Fibroblast of upper back skin (primary cell): ENCODE measurements at places on chromosomes 12 and 14.

DNA sequence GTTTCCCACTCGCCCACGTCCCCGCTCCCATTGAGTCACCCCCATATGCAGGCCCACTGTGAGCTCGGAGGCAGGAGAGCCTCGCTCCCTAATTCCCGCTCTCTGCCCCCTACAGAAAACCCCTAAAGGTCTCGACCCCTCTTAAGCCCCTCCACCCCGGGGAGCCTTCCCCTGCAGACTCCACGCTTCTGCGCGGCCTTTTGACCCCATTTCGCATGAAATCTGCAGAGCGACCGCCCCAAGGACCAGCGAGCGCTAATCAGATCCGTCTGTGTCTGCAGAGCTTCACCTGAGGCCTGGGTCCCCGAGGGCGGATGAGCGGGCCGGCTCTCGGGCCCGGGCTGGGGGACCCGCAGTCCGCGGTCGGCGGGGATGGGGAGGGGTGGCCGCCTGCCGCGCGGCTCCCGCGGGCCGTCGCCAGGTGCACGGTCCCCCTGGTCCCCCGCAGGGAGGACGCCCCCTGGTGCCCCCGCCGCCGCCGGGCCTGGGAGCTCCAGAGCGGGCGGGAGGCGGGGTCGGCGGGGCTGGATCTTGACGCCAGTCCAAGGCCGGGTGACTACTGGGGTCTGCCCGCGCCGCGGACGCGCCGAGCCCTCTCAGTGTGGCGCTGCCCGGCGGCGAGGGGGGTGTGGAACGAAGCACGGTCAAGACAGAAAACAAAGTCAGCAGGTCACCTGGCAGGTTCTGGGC is 10.1 kb downstream of the BMP4 start:
- DNase-seq: no peak

- no peak for DNase-seq
Measured at GRCh38 chr12:117561990-117562389, 200.6 kb upstream of the NOS1 start.

DNA sequence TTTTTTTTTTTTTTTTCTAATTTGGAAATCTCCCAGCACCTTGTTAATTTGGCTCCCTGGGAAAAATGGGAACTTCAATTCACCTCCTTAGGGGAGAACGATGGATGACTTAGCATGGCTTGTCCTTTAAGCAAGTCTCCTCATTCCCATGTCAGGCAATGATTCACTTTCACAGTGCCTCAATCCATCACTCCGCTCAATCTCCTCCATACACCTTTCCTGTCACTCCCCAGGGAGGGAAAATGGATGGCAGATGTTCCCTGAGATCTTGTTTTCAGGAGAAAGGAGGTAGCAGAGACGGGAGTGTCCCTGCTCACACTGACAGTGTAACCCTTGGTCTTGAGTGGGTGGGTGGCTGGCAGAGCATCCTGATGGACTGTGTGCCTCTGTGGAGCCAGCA is 51.0 kb downstream of the SLC8A3 start:
- no peak for DNase-seq

DNA sequence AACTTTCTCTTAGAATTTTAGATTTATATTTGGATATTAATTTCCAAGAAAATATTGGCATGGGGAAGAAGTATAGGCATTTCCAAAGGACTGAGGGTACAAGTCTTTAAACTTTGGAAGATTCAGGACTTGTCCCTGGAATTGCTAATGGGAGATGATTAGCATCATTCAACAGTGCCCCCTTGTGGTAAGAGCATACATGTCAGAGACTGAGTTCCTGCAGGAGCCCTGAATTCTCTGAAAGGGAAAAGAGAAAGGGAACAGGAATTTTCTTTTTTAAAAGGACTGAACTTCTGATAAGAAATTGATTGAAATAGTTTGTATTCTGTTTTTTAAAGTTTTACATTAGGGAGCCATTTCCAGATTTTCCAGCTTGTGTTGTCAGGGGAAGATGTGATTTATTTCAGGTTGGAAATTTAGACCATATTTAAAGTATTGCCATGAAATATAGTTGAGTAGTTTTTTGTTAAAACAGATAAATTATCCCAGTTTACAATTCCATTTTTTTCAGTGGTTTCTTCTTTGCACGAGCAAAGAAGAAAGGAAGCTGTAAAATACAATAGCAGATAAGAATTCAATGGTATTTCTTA is 44.0 kb upstream of the REP15 start:
- DNase-seq: peak; percentile 81

GRCh38 chr14:99529899-99530298 is 48.7 kb downstream of the CCNK start:
- no peak for DNase-seq

DNA sequence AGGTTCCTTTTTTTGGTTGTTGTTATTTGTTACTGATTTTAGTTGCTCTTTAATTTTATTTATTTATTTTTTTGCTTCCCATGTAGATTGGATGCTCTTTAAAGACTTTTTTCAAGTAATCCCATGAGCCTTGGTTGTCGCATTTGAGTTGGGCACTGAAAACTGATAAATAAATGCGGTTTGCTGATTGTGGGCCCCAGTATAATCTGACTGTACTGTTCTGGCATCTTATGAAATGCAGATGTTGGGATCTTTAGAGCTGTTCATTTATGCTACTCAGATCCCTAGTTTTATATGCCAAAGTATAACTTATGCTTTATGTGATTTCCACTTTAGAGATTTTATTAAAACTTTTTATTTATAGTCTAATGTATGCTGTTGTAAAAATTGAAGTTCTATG is 33.3 kb downstream of the WNK1 start:
- no peak for DNase-seq

DNA sequence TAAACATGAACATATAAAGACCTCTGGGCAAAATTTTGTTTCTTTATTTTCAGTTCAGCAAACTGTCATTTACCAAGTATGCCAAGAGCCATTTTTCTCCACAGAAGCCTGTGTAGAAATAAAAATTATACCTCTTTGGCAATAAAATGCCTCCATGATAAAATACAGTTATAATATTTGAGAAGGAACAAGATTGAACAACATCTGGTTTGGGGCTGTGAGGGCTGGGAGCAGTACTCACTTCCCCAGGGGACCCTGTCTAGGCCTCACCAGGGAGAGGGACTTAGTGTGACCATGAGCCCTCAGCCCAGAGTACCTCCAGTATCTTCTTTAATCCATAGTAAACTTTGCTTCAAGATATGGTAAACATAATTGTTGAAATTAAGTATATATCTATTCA is 65.1 kb downstream of the DAAM1 start:
- no peak for DNase-seq

DNA sequence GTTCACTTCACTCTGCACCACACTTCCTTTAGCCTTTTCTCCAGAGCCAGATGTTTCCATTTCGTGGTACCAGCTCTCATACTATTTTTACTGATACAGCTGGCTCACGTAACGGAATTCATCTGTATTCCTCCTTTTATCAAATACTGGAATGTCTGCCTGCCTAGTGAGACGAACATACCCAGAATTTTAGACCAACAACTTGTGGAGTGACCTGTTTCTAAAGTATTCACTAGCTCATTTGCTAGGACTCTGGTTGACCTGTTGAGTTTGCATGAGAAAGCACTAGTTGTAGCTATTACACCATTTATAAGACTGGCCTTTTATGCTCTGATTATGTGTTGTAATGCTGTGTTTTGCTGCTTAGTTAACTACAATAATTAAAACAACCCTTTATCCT is 22.6 kb downstream of the KCNA5 start:
- peak; percentile 31 for DNase-seq

DNA sequence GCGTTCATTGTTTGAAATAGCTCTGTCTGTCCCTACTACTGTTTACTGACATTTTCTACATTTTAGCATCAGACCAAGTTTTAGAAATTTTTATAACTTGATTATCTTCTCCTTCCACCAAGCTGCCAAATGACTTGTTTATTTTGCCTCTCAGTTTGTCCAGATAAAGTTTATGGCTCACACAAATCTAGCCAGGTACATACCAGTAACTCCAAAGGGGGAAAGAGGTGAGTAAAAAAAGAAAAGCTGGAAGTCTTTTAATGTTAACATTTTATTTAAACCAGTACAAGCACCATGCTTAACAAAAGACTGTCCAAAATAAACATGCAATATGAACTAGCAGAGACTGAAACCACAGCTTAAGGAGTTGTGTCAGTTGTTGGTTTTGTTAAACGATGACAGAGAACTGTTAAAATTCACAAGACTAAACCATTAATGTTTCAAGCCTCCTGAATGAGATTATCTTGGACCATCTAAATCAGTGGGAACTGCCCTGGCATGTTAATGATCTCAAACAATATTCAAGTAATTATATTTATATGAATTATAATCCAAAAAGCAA is 14.5 kb downstream of the GMFB start:
- no peak for DNase-seq

DNA sequence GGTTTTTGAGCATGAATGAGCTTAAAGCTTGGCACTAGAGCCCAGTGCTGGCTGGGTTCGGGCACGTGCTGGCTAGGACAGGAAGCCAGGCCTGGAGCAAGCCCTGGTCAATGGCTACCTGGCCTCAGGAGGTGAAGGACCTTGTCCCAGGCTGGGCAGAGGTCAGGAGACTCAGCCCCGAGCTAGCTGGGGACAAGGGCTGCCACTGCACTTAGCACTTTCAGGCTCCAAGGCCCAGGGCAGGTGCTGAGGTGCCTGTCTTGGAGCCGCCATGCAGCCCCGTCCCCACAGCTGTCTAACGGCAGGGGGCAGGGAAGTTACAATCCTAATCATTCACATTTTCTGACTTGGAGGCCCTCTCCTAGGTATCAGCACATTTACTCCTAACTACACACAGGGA is 4.3 kb upstream of the AQP6 start:
- DNase-seq: no peak

DNA sequence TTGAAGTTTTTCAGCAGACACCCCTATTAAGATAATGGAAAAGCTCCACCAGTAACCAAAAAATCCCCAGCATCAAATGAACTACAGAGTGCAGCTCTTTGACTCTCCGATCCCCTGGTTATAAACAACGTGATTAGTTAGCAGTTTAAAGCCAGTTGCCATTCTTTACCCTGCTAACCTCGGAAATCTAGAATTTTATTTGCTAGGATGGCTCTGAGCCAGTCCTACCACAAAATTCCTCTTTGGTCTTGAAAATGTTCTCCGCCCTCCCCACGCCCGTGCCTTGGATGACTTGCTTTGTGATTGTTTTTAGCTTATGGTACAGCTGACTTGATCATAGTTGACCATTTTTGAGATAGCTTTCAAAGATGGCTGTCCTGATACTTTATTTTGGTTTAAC is 1.2 kb downstream of the KLHDC2 start:
- DNase-seq: peak; percentile 49

DNA sequence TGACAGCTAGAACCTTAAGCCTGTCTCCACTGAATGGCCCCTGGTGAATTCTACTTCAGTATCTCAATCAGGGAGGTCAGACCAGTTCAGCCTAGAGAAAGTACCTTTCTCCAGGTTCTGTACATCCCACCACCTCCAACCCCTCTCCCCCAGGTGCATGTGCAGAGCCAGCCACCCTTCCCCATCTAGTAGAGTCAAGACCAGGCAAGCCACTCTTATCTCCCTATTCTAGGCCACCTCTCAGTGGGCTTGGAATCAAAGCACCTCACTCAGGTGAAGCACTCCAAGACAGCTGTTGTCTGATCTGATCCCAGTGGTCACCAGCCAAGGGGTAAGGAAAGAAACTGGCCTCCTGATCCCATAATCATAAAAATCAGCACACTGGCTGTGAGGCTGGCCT is 340.9 kb downstream of the BCL11B start:
- no peak for DNase-seq

GRCh38 chr12:49410818-49411217 is 43.6 kb downstream of the SPATS2 start:
- no peak for DNase-seq

DNA sequence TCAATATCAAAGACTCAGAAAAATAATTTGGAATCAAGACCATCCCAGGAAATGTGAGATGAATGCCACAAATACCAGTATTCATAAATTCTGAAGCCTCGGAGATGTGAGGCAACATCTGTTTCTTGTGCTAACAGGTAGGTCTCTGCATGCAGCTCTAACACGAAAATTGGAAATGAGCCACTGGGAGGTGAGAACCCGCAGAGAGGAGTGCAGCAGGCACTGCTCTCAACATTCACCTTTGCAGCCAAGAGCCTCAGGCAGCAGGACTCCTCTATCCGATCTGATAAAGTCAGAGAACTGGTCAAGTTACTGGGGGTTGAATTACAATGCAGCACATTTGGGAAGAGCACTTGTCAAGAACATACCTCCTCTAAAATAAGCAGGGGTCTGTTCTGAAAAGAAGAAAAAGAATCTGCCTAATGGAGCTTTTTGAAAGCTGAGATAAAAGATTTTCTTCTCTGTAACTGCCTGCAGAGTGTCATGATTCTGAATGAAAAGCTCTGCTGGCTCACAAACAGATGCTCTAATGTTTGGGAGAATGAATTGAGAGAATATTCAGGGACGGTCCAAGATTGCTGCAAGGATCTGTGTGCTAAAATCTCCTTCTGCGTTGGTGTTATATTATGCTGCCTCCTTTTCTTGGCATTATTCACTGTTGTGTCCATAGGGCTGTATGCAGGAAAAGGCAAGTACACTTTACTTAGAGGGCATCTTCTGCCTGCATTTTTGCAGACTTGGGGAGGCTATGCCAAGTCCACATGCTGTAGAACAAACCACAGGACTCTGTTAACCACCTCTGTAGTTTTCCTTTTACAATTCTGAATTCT is 209.6 kb upstream of the KRR1 start:
- no peak for DNase-seq

DNA sequence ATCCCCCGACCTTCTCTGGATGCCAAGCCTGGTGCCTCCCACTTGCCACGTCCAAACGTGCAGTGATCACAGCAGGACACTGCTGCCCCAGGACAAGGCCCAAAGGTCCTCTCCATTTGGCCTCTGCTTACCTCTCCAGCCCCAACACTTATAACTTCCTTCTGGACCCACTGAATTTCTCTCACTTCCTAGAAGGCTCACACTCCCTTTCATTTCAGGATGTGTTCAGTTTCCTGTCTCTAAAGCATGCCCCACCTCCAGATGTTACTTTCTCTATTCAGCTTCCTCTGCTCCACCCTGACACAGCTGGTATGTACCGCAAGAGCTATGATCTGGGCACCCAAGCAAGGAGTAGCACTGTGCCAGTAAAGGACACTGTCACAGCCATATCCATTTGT is 33.0 kb downstream of the CDKL1 start:
- DNase-seq: peak; percentile 23

DNA sequence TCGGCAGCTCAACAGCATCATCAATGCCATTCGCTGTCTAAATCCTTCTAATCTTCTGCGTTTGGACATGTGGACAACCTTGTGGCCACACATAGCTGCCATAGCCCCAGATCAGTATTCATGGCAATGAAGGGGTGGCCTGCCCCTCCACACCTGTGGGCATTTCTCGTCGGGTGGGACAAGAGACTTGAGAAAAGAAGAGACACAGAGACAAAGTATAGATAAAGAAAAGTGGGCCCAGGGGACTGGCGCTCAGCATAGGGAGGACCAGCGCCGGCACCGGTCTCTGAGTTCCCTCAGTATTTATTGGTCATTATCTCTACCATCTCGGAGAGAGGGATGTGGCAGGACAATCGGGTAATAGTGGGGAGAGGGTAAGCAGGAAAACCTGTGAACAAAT is 42.3 kb downstream of the MAGOHB start:
- DNase-seq: no peak

GRCh38 chr12:103994235-103994634 is 28.6 kb downstream of the TDG start:
- DNase-seq: no peak

- DNase-seq: no peak
Measured at GRCh38 chr14:58635091-58635830, 2.5 kb upstream of the DACT1 start.

- peak; percentile 12 for DNase-seq
Measured at GRCh38 chr12:67594888-67595287, 53.7 kb upstream of the DYRK2 start.
